ENCODE measurements at places on chromosomes 6 and 20.
A peak's percentile ranks its signal among the peaks of the same experiment; 100 is the strongest.

DNA sequence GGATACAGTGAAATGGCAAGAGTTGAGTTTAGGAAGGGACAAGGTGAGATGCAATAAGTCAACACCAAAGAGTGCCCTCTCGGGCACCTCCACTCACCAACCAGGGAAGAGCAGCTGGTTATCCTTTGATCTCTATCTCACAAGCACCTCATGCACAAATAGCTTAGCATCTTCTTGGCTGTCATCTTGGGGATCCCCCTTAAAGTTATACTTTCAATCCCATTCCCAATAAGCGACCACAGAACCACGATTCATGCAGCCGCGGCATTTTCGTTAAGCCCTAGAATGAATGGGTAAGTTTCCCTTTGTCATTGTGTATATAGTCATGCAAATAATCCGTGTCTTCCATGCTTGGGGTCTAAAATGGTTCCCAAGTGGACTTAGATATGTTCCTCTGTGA lies 73.5 kb downstream of the ADTRP start:
- no peak for DNase-seq

- peak; percentile 79 for DNase-seq
These were observed 65.0 kb upstream of the XRN2 start for GRCh38 chr20:21237956-21238799.

- DNase-seq = no peak
These were observed 49.6 kb upstream of the DSN1 start for GRCh38 chr20:36823121-36823520.

GRCh38 chr6:133568970-133569889 lies 319.7 kb upstream of the TCF21 start:
- DNase-seq = peak; percentile 98

DNA sequence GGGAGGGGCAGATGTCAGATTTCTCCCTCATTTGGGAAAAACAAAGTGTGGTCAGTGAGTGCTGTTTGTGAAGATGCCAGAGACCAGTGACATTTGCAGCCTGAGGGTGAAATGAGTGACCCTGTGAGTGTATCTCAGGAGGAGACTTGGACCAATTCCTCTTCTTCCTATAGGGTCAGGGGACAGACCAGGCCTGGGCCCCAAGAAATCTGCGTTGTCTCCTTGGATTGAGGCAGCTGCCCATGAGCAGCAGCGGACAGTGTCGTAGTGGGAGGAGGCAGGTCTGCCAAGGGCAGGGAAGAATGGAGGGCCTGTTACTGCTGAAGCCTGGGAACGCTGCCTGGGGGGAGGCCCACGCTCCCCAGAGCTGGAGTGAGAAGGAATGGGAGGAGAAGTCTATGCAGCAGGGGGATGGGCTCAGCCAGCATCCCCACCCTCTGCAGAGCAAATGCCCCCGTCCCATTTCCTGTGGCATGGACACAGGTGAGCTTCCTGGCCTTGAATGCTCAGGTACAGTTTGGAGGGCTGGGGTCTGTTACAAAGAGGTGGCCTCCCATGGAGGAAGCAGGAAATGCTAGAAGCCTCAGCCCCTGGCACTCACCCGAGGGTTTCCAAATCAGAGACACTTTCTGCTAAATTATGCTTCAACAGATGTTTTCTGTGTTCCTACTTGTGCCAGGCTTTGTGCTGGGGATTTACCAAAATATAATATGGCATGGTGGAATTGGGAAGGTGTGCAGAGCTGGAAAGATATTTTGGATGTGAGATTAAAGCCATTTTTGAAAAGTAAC lies 29.8 kb downstream of the DAAM2 start:
- no peak for DNase-seq

GRCh38 chr6:14664621-14665315 lies 547.2 kb downstream of the CD83 start:
- peak; percentile 61 for DNase-seq

DNA sequence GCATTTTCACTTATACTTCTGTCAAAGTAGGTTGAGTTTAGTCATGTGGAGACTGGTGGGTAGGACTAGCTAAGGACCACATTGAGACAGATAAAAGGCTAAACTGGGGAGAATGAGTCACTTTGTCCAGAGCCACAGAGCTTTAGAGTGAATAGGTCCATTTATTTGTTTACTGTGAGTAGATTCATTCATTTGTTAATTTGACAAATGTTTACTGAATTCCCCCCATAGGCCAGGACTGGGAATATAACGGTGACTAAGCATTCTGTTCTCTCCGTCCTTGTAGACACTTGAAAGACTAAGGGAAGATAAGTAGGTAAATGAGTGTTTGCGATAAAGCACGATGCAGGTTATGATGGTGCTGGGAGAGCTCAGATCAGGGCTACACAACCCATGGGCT lies 699.7 kb upstream of the ID4 start:
- DNase-seq = no peak

DNA sequence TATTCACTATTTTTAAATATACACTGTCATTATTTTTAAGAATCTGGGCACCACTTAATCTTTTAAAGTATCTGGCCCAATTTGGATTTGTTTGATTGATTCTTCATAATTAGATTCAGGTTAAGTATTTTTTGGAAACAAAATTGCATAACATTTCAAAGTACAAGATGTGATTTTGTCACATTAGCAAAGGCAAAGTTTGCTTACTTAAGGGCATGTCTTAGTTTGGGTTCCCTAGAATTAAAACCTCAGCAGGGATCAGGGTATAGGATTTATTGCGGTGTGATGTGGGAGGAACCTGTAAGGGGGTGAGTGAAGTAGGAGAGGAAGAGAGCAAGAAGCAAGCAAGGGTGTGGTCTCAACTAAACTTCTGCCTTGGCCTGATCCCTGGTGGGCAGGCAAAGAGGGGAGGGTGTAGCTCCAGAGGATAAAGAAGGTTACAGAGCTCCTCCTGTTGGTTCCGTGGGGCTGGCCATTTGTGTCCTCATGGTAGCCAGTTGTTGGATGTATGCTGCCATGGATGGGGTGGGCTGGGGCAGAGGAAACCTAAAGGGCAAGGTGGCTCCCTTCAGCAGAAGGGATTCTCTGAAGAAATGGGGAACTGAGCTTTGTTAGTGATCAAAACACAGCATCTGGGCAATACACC lies 668.7 kb upstream of the SLC35B3 start:
- no peak for DNase-seq

DNA sequence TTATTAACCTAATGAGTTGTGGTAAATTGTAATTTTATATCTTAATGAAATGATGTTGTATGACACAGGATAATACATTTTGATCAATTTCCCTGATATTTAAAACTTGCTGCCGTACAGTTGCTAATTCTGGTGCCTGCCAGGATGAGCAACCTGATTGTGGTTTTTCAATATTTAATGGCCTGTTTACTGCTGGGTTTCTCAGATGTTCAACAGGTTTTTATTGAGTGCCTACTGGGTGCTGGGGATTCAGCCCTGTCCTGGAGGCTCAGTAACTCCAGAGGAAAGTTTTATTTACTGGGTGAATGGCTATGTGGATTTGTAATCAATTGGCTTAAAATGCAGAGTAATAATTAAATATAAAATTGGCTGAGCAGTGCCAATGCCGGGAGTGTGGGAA lies 8.0 kb downstream of the TOX2 start:
- DNase-seq = no peak

- DNase-seq = peak; percentile 58
These were observed 30.3 kb downstream of the AK9 start for GRCh38 chr6:109660526-109661320.

Measured in epithelial cell of esophagus (primary cell).